ENCODE measurements at places on chromosomes 12 and 14. TPM values are rescaled to one million over a fixed set of nuclear protein-coding genes. Genes with fewer than 3 reads are reported as not detected.

Gene DDX23
- 73.7 TPM for total RNA-seq

Gene SYT1
- total RNA-seq, result 1.8 TPM

Gene NAV3
- total RNA-seq, result 36.0 TPM

Gene TEX52
- not detected for total RNA-seq

- H3K27me3 ChIP-seq, result no peaks in the 10 kb centered on the region
- H3K4me3 ChIP-seq, result no peak overlapping the region
- DNase-seq, result no peak
- no peak overlapping the region for H3K27ac ChIP-seq
Observed at GRCh38 chr14:87133073-87133801, 859.7 kb downstream of the GALC start.

DNA sequence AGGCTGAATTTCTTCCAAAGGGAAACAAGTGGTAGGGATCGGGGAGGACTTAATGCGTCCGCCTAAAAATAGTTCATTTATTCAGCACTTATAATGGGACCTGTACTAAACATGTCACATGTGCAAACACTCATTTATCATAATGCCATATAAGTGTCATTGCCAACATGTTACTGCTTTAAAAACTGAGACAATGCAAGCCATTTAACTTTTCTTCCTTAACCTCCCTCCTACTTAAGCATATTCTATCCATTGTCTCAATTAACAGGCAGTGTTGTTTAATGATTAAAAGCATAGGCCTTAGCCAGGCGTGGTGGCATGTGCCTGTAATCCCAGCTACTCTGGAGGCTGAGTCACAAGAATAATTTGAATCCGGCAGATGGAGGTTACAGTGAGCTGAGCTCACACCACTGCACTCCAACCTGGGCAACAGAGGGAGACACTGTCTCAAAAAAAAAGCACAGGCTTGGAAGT lies 13.5 kb upstream of the SCFD1 start:
- H3K36me3 ChIP-seq, result no peaks in the 10 kb centered on the region
- H3K27ac ChIP-seq, result no peak overlapping the region
- DNase-seq, result no peak
- H3K27me3 ChIP-seq, result no peaks in the 10 kb centered on the region

DNA sequence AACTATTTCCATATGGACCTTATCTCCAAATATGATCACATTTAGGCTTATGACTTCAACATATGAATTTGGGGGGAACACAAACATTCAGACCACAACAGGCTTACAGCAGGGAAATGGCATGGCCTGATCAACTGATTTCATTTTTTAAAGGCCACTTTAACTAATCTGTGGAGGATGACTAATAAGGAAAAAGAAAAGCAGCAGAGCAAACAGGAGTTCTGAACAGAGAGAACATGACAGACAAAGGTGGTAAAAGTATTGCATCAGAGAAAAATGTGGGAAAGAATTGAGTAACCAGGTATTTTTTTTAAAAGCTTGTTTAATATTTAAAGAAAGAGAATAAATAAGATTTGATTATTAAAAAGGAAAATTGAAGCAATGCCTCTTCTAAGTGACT lies 366.1 kb upstream of the TMPO start:
- no peaks in the 10 kb centered on the region for H3K36me3 ChIP-seq
- H3K4me3 ChIP-seq, result no peak overlapping the region
- no peaks in the 10 kb centered on the region for H3K27me3 ChIP-seq
- no peaks in the 10 kb centered on the region for H3K4me1 ChIP-seq

Measured in tibial nerve (tissue), 4 donors.